ENCODE measurements at places on chromosomes 5 and 9. TPM values are rescaled to one million over a fixed set of nuclear protein-coding genes. Genes with fewer than 3 reads are reported as not detected.

NMUR2 gene
- polyA plus RNA-seq, result not detected

HTR1A gene
- polyA plus RNA-seq, result 0.92 TPM

GM2A gene
- polyA plus RNA-seq, result 9.8 TPM

TAF1L gene
- not detected for polyA plus RNA-seq

ATP10B gene
- polyA plus RNA-seq, result 0.10 TPM

PTPRD gene
- 7.9 TPM for polyA plus RNA-seq

SPATA31E1 gene
- polyA plus RNA-seq, result 0.05 TPM

CTNND2 gene
- polyA plus RNA-seq, result 4.3 TPM

FBXO10 gene
- polyA plus RNA-seq, result 3.4 TPM

All from GM23338 (cell line).